ENCODE measurements at places on chromosomes 11 and 22.
A peak's percentile ranks its signal among the peaks of the same experiment; 100 is the strongest.

- DNase-seq: no peak
These were observed 649 bp downstream of the TMEM25 start for GRCh38 chr11:118531597-118532084.

- no peak for DNase-seq
These were observed 79.9 kb downstream of the OSBP2 start for GRCh38 chr22:30774566-30774965.

DNA sequence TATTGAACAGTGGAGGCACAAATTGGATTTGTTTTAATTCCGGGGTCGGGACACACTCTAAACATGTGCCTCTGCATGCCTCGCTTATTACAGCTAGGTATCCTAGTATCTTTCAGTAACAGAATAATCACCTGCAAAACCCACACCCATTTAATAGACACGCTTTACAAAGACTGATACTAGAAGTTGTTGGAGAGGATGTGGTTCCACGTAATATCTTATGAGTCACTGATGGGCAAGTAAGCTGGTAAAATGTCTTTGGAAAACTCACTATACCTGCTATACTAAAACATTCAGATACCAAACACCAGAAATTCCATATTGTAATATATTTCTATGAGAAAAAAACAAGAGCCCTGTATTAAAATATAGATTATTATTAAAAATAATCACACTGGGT lies 84.0 kb downstream of the GGTLC2 start:
- DNase-seq: no peak

- DNase-seq: peak; percentile 46
These were observed 14.7 kb downstream of the EPS8L2 start for GRCh38 chr11:720642-721246.

DNA sequence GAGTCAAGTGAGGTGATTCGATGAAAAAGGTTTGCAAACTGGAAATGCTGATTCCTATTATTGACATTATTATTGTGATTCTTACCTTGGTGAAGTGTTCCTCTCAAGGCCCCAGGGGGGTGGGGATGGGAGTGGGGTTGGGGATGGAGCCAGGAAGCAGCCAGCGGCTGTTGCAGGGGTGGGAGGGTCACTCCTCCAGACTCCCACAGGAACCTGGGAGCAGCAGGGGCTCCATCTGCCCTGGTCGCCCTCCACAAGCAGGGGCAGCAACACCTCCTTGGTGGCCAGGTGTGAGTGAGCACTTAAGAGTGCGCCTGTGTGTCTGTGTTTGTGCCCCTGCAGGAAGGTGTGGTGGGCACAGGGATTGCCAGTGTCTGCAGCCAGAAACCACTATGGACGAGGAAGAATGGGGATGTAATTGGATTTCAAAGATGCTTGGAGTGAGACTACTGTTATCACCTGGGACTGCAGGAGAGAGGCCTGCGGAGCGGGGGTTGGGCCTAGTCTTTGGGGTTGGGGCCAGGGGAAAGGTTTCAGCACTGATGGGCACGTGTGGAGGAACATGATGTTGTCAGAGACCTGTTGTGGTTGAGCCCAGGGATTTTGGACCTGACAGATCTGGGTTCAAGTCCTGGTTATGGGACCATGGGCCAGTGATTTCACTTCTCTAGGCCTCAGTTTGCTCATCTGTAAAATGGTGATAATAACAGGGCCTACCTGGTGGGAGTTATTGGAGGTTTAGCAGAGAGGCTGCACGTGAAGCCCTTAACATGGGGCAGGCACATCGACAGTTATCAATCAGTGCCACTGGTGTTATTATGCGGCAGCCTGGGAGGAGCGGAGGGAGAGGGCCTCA lies 3.6 kb upstream of the TP53I11 start:
- no peak for DNase-seq

- DNase-seq: no peak
These were observed 9.2 kb downstream of the RELA start for GRCh38 chr11:65653229-65654225.

DNA sequence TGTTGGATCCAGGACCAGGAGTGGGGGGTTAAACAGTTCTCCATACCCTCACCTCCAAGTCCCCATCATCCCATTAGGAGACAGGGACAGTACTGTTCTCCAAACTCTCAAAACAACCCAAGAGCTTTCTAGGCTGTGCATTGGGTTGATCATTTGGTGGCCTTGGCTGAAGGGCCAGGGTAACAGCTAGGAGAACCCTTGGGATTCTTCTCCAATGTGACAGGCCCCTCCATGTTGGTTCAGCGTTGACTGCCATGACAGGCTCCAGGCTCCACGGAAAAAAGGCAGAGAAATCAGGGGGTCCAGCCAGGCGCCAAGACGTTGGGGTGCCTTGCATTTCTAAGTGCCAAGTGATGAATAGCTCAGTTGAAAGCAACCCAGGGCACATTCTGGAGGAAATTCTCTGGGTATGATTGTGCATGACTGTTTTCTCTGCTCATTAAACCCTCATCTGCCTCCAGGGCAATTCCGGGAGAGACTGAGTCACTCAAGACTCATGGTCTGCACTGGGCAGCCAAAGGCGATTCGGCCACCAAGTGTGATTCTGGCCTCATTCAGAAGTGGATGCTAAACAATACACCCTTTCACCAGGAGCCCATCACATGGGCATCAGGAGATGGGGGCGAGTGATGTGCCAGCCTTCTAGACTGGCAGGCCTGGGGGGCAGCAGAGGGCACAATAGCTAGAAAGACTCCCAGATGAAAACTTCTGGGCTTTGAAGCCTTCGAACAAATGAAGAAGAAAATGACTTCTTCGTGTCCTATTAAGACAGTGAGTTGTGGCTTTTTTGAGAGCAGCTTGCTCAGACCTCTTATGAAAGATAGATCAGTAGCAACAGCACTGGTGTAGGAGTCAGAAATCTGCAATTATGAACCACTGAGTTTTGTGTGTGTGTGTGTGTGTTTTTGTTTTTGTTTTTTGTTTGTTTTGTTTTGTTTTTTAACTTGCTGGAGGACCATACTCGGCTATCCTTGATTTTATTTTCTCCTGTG lies 27.7 kb downstream of the CD44 start:
- no peak for DNase-seq

DNA sequence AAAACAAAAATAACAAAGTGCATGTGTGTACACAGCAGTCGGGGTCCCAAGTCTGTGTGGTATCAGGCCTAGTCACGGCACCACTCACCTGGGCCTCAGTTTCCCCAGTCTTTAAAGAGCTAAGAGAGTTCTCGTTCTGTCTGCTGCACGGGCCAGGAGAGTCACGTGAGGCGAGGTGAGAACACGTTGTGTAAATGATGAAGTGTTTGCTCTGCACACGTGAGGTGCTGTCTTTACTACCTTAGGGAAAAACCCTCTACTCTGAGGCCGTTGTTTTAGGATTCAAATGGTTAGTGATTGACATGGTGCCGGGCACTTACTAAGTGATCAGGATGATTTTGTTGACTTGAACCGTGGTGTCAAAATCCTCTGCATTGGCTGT lies 86.5 kb upstream of the PPARA start:
- DNase-seq: no peak

DNA sequence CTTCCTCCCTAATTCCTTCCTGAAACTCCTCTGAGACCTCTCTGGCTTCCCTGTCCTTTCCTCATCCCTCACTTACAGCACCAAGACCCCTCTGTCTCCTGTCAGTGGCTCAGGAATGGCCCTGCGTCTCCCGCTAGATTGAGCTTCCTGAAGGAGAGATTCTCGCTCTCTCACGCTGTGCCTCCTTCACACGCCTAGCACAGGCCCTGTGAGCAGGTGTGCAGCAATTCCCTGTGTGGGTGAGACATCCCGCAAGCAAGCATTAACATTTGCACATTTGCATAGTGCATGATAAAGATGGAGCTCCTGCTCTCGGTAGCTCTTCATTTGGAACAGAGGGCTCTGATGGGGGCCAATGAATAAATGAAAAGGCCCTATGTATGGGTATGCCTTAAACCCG lies 159.8 kb downstream of the ADAMTS15 start:
- DNase-seq: no peak

- DNase-seq: no peak
These were observed 15.7 kb downstream of the DUSP8 start for GRCh38 chr11:1556278-1556902.

DNA sequence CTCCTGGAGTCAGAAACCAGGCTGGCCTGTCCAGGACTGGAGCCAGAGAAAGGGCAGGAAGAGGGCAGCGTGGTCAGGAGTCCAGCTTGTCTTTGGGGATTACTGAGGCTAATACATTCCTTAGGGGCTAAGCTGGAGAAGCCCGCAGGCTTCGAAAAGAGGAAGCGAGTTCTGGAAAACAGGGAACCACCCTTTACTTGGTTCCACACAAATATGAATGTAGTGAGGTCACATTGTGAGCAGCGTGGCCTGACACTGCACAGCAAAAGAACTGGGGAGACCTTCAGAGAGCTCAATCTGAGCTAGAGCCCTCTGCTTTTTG lies 132.3 kb downstream of the CEP164 start:
- DNase-seq: no peak

DNA sequence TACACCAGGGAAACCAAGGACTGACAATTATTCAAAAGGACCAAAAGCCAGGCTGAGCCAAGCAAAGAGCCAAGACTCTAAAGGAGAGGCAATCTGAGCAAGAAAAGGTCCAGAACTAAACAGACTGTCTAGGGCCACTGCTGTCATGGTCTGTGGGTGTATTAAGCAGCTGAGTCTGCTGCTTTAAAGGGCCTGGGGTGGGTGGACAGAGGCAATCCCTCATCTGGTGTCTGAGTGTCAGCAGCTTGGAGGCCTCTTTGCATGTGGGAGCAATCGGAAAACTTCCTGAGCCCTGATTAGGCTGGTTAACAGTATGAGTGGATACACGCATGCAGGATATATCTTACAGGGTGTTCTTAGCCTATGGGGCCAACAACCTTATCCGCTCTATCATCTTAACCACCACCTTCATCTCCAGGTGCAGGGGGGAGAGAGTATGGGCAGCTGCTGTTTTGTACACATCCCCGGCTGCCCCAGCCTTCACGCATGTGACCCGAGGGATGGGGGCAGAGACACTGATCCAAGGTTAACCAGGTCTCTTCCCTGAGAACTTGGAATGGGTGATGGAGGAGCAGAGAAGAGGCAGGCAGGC lies 67.5 kb upstream of the TIMP3 start:
- DNase-seq: no peak

DNA sequence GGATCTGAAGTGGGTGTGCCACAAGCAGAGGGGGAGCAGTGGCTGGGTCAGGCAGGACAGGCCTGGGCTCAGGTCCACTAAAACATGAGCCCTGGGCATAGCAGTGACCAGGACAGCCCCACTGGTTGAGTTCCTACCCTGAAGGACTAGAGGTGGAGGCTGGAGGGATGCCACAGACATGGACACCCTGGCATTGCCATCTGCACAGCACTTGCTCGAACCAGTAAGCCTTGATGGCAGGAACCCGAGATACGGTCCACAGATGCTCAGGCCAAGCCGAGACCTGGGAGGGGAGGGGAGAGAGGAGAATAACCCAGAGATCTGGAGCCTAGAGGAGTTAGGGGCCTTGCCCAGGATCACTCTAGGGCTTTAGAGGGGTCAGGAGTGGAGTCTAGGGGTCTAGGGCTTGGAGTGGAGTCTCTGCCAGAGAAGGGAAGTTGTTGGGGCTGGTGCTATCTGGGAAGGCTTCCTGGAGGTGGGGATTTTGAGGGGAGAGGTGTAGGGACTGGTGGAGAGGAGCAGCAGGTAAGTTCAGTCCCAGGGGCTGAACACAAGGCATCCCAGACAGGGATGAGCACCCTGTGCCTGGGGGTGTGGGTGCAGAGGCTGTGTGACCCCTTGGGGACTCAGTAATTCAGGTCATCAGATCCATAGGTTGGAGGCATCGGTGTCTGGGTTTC lies 30.6 kb upstream of the RELT start:
- no peak for DNase-seq

DNA sequence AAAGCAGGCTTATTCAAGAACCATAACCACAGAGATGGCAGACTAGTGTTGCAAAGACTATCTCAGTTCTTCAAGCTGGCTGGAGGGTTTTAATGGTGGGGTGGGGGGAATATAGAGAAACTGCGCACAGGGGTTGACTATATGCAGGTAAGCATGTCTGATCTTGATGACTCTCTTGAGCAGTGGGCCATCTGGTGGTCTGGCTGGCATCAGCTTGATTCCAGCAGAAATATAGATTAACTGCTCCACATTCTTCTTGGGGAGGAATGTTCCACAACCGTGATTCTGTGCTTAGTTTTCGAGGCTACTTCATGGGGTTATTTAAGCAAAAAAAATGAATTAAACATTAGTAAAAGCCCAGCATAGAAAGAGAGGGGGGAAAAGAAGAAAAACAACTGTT lies 158.8 kb upstream of the PGR start:
- no peak for DNase-seq

DNA sequence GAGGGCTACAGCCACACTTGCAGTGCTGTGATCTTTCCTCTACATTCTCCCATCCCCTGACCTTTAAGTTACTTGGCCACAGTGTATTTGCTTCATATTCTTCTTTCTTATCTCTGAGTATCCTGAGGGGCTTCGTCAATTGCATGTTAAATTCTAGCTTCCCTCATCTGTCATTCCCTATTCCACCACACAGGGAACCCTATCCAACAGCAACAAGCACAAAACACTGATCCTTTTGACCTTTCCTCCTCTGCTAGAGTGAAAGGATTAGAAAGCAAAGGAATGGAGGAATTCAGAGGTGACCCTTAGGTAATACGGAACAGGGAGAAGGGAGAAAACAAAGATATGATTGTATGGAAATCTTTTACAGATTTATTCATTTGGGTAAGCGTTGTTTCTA lies 1061.7 kb upstream of the TENM4 start:
- DNase-seq: no peak

DNA sequence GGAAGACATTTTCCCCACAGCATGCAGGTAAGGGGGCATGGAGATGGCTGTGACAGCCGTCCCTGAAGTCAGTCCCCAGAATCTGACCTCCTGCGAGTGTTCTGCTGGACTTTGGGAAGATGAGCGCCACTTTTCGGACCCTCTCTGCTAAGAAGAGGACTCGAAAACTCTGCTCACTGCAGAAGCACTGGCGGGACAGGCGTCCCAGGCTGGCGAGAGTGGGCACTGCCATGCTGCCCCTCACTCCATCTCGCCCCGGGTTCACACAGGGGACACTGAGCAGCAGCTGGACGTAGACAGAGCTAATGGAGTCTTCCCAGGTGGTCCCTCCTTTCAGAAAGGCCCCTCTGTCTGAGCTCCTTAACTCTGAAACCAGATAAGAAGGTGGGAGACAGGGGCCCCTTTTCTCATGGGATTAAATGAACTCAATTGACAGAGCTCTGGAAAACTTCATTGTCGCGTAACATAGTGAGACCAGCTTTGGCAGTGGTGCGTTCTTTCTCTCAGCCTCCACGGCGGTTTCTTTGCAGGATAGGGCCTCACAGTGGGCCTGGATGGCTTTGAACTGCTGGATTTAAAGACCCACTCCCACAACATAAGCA lies 4.8 kb downstream of the ADAMTS8 start:
- no peak for DNase-seq

GRCh38 chr11:106691807-106692365 lies 326.4 kb downstream of the GUCY1A2 start:
- DNase-seq: no peak

- DNase-seq: no peak
These were observed 53.3 kb downstream of the NTM start for GRCh38 chr11:131423688-131424087.

GRCh38 chr11:74319139-74319816 lies 7.8 kb upstream of the P4HA3 start:
- DNase-seq: no peak

Data from stimulated activated CD8-positive, alpha-beta memory T cell treated with anti-CD3 and anti-CD28 coated beads, Interleukin-7, amount 100 ng/mL, for 4 hours (primary cell).